Activated CD4-positive, alpha-beta T cell treated with anti-CD3 and anti-CD28 coated beads, Interleukin-2, amount 10 ng/mL, durations not matched to agents 24 days and 14 days (primary cell): ENCODE measurements at places on chromosomes 3 and 15. TPM values are rescaled to one million over a fixed set of nuclear protein-coding genes. Genes with fewer than 3 reads are reported as not detected.
A peak's percentile ranks its signal among the peaks of the same experiment; 100 is the strongest.

Gene ZNF385D
- not detected in 2 replicates for total RNA-seq

Gene C3orf20
- total RNA-seq, result 0.19 and 0.28 TPM in 2 replicates

Gene ADIPOQ
- not detected in 2 replicates for total RNA-seq

Gene DNAH1
- total RNA-seq, result 9.9 and 10.6 TPM in 2 replicates

Gene TRAT1
- 61.0 and 66.6 TPM in 2 replicates for total RNA-seq

Gene ZIC4
- not detected in 2 replicates for total RNA-seq

Gene SOX14
- total RNA-seq, result not detected in 2 replicates

Gene GPR62
- not detected in 2 replicates for total RNA-seq

Gene C3orf38
- 19.9 and 24.1 TPM in 2 replicates for total RNA-seq

Gene CDHR4
- total RNA-seq, result not detected in 2 replicates

GRCh38 chr15:68191555-68191954, 13.6 kb downstream of the CALML4 start:
- DNase-seq, result no peak

DNA sequence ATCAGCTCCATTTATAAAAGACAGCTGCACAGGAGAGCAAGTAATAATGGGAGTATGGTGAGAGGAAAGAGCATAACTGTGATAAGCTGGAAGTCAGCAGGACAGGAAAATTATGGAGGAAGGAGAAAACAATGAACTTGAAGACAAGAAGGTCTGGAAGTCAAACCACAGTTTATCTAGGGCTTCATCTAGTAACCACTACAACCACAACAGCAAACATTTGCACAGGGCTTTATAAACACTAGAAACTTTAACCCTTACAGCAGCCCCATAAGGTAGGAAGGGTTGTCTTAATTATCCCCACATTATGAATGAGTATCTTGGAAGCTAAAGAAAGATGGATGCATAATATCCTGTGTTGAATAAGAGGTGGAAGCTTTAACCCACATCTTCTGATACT, 820.8 kb downstream of the IGSF11 start:
- no peak for DNase-seq

DNA sequence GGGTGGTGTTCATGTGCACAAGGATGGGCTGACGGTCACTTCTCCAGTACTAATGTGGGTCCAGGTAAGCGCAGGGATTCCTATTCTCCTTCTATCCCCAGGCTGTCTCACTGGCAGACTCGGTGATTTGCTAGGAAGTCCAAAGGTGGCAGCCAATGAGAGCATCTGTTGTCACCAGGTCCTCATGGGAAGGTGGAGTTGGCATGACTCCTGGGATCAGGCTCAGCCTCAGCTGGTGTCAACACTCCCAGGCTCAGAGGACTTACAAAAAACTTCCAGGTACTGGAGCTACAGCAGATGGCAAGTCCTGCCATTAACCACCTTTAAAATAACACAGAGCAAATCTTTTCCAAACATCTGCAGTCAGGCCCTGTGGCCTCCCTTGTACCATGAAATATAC, 13.8 kb downstream of the XYLB start:
- DNase-seq, result no peak

- DNase-seq, result peak; percentile 59
These were observed 151.9 kb upstream of the LINGO1 start for GRCh38 chr15:77784361-77785292.

DNA sequence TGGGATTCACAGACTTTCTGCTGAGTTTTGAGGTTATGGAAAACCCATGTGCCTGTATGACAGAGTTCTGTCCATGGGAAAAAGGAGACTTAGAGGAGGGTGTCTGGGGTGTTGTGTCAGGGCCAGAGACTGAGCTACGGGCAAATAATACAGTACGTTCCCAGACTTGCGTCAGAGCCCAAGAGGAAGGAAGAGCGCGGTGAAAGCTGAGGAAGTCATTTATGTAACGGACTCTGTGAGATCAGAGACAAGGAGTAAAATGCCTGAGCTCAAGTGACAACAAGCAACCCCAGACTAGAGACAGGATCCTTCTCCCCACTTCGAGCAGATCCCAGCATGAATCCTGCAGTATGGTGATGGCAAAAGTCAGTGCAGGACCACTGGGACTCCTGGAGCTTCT, 368.6 kb upstream of the MCTP2 start:
- no peak for DNase-seq

- peak; percentile 33 for DNase-seq
These were observed 982.9 kb downstream of the TUSC7 start for GRCh38 chr3:117692416-117692995.

- DNase-seq, result peak; percentile 58
These were observed at the start of gene FBXL2 for GRCh38 chr3:33277193-33277882. Gene FBXL2 (plus strand): TSS chr3:33277442. CDS start chr3:33277513, 71 bp downstream.

DNA sequence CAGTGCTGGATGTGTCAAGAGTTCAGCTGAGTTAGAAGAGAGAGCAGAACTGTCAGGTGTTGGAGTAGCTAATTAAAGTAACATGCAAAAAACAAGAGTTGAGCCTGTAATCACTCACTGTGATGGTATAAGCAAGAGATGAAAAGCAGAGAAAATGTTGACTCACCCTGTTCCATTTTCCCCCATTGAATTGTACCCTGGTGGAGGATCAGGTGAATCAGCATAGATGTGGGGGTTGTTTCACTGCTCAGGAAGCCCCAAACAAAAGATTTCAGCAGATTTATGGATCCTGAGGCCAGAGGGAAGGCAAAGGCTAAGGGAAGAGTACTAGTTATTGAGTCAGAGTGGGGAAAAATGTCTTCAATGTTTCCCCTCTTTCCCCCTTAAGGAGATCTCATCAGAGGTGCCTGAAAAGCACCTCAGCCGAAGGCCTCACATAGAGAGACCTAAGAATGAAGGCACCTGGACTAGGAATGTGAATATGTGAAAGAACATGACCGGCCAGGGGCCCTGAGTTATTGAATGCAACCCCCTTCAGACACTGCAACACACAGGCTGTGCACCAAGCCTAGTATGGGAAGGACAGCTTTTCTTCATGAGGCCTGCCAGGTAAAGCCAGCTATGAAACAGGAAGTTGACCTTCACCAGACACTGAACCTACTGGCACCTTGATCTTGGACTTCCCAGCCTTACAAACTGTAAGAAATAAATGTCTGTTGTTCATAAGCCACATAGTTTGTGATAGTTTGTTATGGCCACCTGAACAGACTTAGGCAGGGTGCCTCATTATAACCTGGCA, 90.1 kb downstream of the TMCO5A start:
- no peak for DNase-seq

DNA sequence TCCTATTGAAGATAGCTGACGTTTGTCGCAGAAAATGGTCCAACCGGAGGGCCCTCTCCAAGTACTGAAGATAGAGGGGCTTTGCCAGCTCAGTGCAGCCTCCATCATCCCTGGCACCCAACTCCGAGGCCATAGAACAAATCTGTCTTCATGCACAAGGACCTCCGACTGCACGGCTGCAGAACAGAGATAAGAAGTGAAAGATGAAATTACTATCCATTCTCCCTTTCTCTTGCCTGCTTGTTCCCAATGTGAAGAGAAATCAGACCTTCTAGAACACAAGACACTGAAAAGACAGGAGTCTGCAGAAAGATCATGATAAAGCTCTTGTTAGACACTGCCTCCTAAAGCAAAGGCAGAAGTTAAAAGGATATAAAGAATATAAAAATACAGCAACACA, 19.9 kb downstream of the INO80 start:
- no peak for DNase-seq

GRCh38 chr3:195583831-195584542, at the start of gene APOD:
Gene APOD (minus strand): TSS chr3:195583940. CDS start chr3:195579461, 4,479 bp downstream.
- no peak for DNase-seq

- peak; percentile 75 for DNase-seq
These were observed 70.3 kb downstream of the CCNL1 start for GRCh38 chr3:157089455-157090221.

- DNase-seq, result no peak
These were observed 107.4 kb upstream of the MLF1 start for GRCh38 chr3:158463556-158463955.

- DNase-seq, result no peak
These were observed 103.8 kb upstream of the PRICKLE2 start for GRCh38 chr3:64329037-64329436.

DNA sequence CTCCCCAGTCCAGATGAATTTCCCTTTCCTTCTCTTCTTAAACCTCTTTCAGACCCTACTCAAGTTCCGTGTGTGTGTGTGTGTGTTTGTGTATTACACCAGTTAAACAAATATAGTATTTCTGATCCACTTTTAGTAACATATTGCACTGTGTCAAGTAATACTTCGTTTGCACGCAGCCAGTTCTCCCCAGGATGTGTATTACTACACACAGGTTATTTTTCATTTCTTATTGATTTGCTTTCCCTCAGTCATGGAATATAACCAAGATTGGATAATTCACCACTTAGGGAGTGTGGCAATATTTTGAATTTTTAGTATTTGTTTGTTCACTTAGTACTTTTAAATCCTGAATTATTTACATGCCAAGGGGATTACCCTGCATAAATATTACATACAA, 667.0 kb downstream of the NR2F2 start:
- no peak for DNase-seq

- no peak for DNase-seq
These were observed 22.2 kb upstream of the ZNF710 start for GRCh38 chr15:89978914-89979313.

- DNase-seq, result no peak
These were observed 121.5 kb downstream of the OXNAD1 start for GRCh38 chr3:16386561-16386960.

DNA sequence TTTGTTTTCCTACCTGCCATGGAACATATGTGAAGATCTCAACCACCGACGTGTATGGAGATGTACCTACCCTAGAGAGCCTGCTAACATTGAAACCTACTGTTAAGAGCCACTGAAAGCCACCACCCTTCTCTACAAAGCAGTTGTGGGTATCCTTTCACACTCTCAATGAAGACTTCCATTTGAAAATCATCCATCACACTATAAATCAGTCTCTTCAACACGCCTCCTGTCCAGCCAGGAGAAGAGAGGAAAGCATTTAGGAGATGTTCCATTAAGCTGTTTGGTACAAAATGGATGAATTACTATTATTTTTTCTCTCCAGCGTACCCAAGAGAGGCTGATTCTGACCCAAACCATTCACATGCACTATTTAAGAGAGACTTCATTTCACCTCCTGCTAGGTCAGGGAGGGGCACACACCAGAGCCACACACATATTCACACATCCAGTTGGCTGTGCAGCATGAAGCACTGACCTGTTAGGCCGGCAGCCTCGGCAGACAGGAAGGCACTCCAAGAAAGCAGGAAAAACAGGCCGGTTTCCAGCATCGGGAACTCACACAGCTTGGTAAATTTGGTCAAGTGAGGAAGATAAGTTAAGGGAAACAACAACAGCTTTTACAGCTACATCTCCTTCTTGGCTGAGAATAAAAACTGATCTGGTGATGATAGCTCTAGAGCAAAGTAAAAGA, 274.5 kb downstream of the SLC9A9 start:
- DNase-seq, result no peak
